ENCODE measurements at places on chromosomes 1 and 21. TPM values are rescaled to one million over a fixed set of nuclear protein-coding genes. Genes with fewer than 3 reads are reported as not detected.
A peak's percentile ranks its signal among the peaks of the same experiment; 100 is the strongest.

CLCNKB gene
- 1.1 TPM for total RNA-seq

DNA sequence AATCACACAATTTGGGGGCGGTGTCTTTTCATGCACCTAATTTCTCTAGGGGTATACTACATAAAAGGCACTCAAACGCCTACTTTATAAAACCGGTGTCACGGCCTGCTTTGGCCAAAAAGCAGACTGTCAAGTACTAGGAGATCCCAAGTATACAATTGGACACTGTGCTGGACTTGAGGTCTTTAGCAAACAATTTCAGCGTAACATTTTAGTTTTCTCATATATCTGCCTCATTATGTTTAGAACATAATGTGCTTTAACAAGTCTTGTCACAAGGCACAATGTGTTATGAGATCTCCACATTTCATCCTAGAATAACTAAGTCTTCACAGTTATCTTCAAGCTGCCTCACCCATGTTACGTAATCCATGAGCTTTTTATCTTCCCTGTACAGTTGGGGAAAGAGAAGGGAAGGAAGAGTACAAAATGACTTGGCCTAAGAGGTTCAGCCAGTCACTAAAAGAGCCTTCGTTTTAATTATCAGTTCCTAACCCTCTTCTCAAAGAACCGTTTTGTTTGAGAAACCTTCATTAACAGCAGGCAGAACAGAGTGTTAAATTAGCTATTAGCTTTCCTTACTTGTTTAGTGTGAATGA lies 1.7 kb downstream of the SSX2IP start:
- H3K27me3 ChIP-seq: no peaks in the 10 kb centered on the region
- H3K27ac ChIP-seq: peak overlapping the region; percentile 92
- peak overlapping the region; percentile 76 for H3K4me3 ChIP-seq
- peak; percentile 21 for DNase-seq
- peaks cover 21% of the 10 kb centered on the region for H3K36me3 ChIP-seq
- H3K4me1 ChIP-seq: peaks cover 44% of the 10 kb centered on the region

DNA sequence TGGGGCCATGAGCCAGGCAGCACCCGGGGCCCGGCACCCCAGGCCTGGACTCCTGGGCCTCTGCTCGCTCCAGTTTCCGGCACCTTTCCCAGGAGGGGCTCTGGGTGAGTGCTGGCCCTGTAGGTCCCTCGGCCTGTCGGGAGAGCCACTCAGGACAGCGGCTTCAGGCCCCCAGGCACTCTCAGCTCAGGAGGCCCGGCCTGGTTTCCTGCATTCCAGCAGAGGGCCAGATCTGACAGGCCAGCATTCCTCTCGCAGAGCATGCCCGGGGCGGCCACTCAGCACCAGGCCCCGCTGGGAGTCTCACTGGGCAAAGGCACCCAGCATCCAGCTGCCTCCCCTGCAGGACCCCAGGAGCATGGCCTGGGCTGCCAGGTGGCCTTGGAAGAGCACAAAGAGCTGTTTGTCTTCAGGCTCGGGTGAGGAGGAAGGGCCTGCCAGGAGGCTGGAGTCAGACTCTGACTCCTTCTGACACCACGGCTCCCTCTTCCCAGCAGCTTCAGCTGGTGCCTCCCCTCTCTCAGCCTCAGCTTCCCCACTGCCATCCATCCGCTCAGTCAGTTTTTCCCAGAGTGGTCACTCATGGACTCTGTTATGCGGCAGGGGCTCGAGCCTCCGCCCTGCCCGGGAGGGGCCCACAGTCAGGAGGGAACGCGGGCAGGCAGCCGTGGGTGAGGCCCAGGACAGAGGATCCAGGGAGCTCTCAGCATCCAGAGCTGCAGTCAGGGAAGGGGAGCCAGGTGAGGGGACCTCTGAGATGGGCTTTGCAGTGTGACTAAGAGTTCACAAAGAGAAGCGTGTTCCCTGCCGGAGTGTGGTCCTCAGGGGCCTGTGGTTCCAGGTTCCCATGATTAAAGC lies 51.7 kb downstream of the WNT9A start:
- no peak overlapping the region for H3K4me3 ChIP-seq
- H3K36me3 ChIP-seq: no peaks in the 10 kb centered on the region
- H3K4me1 ChIP-seq: peaks cover 46% of the 10 kb centered on the region
- no peak overlapping the region for H3K27ac ChIP-seq

DNA sequence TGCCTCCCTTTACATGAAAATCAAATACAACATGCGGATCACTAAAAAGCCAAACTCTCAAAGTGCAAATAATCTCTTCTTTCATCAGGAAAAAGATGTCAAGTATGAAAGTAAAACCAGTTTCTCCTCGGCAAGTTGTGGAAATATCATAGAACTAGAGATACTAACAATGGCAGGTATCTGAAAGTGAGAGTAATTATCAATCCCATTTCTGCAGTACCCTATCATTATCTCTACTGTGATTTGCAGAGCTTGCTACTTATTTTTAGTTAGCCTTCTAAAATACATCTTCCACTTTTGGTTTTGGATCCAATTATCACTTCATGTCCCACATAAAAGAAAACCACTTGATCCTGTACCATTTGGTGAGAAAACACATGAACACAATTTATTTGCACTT lies 3.0 kb downstream of the TP53BP2 start:
- no peak overlapping the region for H3K27ac ChIP-seq
- no peaks in the 10 kb centered on the region for H3K27me3 ChIP-seq
- H3K4me1 ChIP-seq: peaks cover 27% of the 10 kb centered on the region

PERM1 gene
- total RNA-seq: not detected

DNA sequence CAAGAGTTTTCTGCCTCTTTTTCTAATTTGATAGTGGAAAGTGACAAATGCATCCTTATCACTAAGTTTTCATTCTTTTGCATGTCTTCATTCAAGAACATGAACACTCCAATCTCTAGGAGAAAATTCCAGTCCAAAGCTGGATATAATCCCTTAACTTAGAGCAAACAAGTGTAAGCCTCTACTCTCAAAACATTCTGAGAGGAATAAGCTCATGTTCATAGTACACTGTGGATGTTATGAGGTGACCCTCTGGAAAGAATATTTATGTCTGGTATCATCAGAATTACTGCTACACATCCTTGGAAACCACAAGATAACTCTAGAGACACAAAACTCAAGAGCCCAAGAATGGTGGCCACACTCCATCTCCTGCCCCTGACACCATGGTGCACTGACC lies 15.1 kb downstream of the SIPA1L2 start:
- H3K4me3 ChIP-seq: no peak overlapping the region
- H3K27ac ChIP-seq: no peak overlapping the region
- no peaks in the 10 kb centered on the region for H3K27me3 ChIP-seq
- H3K36me3 ChIP-seq: no peaks in the 10 kb centered on the region
- no peak for DNase-seq

INSRR gene
- 0.18 TPM for total RNA-seq

CDK11A gene
- 71.0 TPM for total RNA-seq

- H3K36me3 ChIP-seq: no peaks in the 10 kb centered on the region
- 0 out of 3 replicates have a peak, but pooled peaks cover 5% of the 10 kb centered on the region for H3K27me3 ChIP-seq
- no peak overlapping the region for H3K4me3 ChIP-seq
Measured at GRCh38 chr1:220755309-220755708, 7.2 kb downstream of the MTARC2 start.

DNA sequence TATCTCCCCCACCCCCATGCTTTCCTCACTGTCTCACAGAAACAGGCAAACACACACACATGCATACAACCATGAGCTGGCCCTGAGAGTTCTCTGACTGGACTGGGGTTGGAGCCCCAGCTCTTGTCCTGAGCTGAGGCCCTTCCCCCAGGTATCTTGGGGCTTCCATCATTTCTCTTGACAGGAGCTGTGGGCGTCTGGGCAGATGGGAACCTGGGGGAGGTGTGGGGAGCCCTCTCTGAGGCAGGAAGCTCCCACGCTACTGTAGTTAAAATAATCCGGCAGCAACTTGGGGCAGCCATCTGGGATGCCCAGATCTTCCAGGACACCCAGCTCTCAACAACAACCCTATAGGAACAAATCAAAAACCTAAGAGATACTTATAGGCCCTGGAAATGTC lies 2.7 kb upstream of the KIF21B start:
- DNase-seq: peak; percentile 39
- H3K27me3 ChIP-seq: peaks cover 9% of the 10 kb centered on the region
- peaks cover 28% of the 10 kb centered on the region for H3K4me1 ChIP-seq
- H3K27ac ChIP-seq: no peak overlapping the region

DNA sequence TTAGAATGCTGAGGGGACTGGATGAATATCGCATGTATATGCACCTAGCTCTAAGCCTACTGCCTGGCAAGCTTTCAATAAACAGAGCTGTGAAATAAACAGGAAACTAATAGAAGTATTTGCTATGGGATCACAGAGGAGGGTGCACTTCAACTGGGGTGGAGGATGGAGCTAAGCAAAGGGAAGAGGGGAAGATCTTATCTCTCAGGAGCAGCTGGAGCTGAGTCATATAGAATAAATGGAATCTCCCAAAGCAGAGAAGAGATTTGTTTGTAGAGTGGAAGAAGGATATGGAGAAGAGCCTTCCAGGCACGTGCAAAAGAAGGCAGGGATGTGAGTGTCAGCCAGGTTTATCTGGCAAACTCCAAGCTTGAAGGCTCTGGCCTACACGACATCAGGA lies 17.0 kb upstream of the KCNA10 start:
- no peak for DNase-seq
- H3K4me3 ChIP-seq: no peak overlapping the region
- peaks cover 4% of the 10 kb centered on the region for H3K27me3 ChIP-seq
- no peak overlapping the region for H3K27ac ChIP-seq

Data from K562 (cell line).